ENCODE measurements at places on chromosomes 4 and X. TPM values are rescaled to one million over a fixed set of nuclear protein-coding genes. Genes with fewer than 3 reads are reported as not detected.
A peak's percentile ranks its signal among the peaks of the same experiment; 100 is the strongest.

DNA sequence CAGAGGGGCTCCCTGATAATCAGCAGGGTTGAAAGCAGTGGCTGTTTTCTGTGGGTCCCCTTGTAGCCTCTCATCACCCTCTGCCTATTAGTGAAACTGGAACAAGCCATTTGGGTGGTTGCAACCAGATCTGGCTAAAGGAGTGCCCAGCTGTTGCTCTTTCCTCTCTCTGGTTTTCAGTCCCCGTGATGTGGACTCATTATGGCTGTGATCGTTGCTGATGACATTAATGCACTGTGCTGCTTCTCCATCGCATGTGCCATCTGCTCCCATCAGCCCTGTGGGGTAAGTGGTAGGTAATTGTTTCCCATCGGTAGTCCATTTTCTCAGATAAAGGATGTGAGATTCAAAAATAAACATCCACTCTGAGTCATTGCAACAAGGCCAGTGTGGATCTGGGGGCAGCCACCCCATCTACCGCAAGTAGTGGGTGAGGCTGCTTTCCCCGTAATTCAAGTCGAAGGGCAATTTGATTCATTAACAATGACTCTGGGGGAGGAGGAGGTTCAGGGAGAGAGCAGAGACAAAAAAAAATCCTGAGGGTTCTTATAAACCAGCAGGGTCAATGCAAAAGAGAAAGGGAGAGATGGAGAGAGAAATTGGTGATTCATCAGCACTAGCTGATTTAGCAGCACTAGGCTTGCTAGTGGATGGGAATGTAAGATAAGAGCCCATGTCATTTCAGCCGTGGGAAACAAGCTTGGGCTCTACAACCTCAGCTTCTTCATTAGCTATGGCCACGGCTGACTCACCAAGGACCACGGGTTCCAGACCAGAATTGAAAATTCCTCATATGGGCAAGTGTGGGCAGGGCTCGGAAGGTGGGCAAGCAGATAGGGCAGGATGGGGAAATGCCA, 357.8 kb downstream of the MID1IP1 start:
- H3K27ac ChIP-seq: peak overlapping the region; percentile 14
- no peaks in the 10 kb centered on the region for H3K27me3 ChIP-seq
- peaks cover 22% of the 10 kb centered on the region for H3K4me1 ChIP-seq
- H3K4me3 ChIP-seq: no peak overlapping the region
- DNase-seq: peak; percentile 58
- H3K36me3 ChIP-seq: no peaks in the 10 kb centered on the region

The STBD1 gene
- total RNA-seq: 10.6 TPM

- DNase-seq: no peak
- no peaks in the 10 kb centered on the region for H3K4me1 ChIP-seq
- H3K36me3 ChIP-seq: no peaks in the 10 kb centered on the region
- H3K4me3 ChIP-seq: no peak overlapping the region
- H3K27ac ChIP-seq: no peak overlapping the region
These were observed 44.0 kb downstream of the ZNF518B start for GRCh38 chr4:10413177-10413576.

DNA sequence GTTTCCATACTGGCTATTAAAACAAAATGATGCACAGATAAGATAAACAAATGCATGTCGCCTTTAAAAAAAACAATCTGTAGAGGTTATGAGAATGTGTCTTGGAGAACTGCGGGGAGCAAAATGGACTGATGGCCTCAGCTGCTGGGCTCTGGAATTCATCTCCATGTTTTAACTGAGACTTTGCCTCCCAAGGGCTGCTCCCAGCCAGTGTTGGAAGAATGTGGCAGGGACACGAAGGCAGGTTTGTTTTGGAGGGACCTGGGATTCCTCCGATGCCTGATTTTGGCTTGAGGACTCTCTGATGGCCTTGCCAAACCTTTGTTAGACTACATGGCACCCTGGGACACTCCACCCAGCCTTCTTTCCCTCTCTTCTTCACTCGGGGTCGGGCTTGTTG, 83.5 kb upstream of the AP1S2 start:
- no peak overlapping the region for H3K27ac ChIP-seq
- H3K4me1 ChIP-seq: no peaks in the 10 kb centered on the region
- no peaks in the 10 kb centered on the region for H3K27me3 ChIP-seq
- H3K4me3 ChIP-seq: no peak overlapping the region
- DNase-seq: no peak
- no peaks in the 10 kb centered on the region for H3K36me3 ChIP-seq

DNA sequence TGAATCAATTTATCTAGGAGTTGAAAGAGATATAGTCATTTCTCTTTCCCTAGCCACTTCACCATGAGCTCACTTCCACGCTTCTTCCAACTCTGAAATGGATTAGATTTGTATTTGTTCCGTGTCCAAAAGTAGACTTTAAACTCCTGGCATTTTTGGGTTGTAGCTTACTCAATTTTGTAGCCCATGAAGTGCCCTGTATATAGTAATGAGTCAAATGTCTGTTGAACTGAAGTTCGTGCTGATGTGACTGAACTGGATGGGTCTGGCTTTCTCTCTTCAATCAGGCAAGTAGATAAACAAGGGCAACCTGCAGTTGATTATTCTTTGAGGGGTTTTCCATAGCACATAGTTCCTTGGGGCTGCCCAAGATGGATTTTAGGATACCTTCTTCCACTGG, 450.6 kb downstream of the SH2D1A start:
- H3K36me3 ChIP-seq: no peaks in the 10 kb centered on the region
- no peak overlapping the region for H3K4me3 ChIP-seq
- no peaks in the 10 kb centered on the region for H3K4me1 ChIP-seq
- DNase-seq: no peak
- no peak overlapping the region for H3K27ac ChIP-seq

Measured in SJSA1 (cell line).